ENCODE measurements at places on chromosomes 13 and 19.

- no peak for DNase-seq
Measured at GRCh38 chr13:48131533-48131932, 36.6 kb upstream of the MED4 start.

GRCh38 chr19:55651236-55651635 is 3.2 kb downstream of the CCDC106 start:
- no peak for DNase-seq

- DNase-seq = no peak
Measured at GRCh38 chr13:32041429-32041828, 9.9 kb downstream of the FRY start.

- DNase-seq = no peak
Measured at GRCh38 chr19:11612816-11613511, 15.7 kb downstream of the ZNF627 start.

DNA sequence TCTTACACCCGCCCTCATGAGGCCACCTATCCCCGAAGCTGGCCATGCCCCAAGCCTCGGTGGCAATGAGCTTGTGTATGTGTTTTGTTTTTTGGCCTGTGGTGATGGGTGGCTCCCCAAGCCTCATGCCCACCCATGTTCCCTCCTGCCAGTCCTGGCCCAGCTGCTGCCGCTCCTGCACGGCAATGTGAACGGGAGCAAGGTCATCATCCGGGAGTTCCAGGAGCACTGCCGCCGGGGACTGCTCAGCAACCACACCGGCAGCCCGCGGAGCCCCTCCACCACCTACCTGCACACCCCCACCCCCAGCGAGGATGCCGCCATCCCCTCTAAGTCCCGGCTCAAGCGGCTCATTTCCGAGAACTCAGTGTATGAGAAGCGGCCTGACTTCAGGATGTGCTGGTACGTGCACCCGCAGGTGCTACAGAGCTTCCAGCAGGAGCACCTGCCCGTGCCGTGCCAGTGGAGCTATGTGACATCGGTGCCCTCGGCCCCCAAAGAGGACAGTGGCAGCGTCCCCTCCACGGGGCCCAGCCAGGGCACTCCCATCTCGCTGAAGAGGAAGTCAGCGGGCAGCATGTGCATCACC is 24.6 kb downstream of the UBXN6 start:
- DNase-seq = no peak

DNA sequence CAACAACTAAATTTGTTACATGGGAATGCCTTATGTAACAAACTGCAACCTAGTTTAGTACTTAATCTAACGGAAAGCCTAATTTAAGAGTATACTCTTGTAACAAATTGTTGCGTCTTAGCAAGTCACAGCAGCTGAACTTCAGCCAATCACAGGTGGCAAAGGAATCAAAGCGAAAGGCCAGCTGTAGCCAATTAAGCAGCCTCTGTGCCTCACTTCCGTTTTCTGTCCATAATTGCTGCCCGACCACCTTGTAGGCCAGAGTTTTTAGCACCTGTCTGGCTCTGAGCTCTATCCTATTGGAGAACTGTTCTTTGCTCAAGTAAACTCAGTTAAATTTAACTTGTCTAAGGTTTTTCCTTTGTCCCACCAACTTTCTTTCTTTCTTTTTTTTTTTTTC is 18.1 kb upstream of the HSPH1 start:
- DNase-seq = no peak

GRCh38 chr19:11861301-11861700 is 12.8 kb downstream of the ZNF439 start:
- no peak for DNase-seq

DNA sequence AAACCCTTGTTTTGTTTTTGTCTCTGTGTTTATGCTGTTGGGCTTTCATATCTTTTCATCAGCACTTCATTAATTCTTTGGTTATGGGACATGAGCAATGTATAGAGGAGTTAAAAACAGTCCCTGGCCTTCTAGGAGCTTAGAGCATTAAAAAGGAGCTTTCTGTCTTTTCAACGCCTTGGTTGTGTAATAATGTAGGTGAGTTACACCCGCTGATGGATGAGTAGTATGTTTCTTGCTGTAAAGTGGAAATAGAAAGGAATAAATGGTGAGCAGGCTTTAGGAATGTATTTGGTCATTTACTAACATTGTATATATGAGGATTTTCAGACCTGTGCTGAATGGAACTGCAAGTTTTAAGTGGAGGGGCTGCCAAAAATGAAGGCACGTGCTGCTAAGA is 121.5 kb upstream of the RNF113B start:
- DNase-seq = no peak

DNA sequence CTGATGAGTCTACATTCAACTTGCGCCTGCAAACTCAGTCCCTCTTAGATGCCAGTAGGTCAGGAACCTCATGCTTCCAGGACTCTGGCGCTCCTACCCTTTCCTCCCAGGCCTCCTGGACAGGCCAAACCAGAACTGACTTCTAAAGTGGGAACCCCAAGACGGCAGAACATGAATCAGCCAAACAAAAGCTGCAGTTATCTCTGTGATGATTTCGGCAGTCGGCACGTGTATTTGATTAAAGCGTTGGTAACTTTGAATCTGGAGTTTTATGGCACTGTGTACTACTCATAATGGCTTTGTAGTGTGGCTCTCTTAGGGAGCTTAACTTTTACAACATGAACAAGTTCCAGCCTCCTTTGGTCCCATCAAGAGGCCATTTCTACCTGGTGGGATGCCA is 13.7 kb downstream of the ACTN4 start:
- no peak for DNase-seq

- no peak for DNase-seq
Measured at GRCh38 chr19:40611096-40611495, 9.9 kb downstream of the LTBP4 start.

GRCh38 chr13:61276401-61276800 is 139.2 kb downstream of the PCDH20 start:
- DNase-seq = no peak

GRCh38 chr19:46067691-46068090 is 26.9 kb upstream of the IGFL4 start:
- DNase-seq = no peak

DNA sequence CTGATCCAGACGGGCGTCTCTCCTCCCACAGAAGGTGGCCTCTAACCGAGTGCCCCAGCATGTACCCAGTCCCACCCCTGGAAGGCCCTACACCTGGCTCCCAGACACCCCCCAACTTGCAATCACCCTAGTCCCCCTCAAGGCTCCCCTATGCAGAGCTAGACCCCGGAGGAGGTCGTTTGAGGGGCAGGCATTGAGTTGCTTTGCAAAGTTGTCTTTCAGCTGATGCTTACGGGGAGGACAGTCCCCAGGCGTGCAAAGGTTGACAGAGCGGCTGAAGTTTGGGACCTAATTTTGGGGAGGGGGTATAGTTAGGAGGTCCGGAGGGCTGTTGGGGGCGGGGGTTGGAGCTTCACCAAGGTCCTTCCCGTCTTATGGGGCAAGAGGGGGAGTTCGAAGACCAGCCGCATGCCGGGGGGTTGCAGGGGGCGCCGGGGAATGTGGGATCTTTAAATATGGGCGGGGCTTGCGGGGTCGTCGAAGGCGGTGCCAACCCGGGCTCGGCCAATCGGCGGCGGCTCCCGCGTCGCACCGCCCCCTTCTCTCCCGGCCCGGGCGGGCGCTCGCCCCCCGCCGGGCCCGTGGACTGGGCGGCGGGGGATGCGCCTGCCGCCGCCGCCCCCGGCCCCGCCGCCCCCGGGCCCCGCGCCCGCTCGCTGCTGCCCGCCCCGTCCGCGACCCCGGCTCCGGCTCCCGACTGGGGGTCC is at the start of gene KCNN1:
Gene KCNN1, plus strand, starts transcription at position 558 of the 707 bp plus-strand sequence. CDS start 6,782 bp downstream, outside the sequence.
- DNase-seq = no peak

DNA sequence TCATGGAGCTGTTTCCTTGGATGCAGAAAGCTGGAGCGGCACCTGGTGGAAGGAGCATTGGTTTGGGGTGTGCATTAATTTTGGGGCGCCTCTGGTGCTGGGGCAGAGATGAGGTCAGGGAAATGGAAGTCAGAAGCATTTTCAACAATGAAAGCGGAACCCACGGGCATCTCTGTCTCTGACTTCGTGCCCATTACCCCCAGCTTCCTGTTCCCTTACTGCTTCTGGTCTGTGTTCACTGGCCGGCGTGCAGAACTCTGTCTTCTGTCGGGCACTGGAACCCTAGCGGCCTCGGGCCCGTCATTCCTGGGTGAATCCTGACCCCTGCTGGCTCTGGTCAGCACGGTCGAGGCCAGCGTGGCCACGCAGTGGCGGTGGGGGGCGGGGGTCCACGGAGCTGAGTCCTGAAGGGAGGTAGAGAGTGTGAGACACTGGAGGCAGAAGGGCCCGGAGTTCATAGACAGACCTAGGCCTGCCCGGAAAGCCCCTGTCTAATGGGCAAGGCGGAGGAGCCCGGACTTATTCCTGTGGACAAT is 7.9 kb upstream of the LINGO3 start:
- DNase-seq = peak; percentile 92

DNA sequence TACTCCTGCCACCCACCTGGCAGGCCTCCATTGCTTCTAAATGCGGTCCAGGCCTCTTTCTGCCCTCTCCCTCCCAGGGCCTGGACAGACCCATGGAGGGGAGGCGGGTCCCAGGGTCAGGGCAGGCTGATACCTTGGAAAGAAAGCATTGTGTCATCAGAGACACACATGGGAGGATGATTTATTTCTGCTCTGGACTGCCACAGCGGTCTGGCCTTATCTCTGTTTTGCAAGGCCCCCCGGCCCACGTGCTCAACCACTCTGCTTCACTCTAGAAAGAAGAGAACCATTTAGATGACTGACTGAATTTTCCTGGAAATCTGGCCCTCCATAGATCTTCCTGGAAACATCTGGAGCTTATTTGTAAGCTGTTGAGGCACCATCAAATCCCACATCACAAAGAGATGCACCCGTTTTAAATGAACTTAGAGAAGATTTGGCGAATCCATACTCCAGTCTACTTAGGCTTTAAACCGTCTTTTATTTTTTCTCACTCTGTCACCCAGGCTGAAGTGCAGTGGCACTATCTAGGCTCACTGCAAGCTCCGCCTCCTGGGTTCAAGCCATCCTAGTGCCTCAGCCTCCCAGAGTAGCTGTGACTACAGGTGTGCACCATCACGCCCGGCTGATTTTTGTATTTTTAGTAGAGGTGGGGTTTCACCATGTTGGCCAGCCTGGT is 48.3 kb upstream of the URI1 start:
- no peak for DNase-seq

DNA sequence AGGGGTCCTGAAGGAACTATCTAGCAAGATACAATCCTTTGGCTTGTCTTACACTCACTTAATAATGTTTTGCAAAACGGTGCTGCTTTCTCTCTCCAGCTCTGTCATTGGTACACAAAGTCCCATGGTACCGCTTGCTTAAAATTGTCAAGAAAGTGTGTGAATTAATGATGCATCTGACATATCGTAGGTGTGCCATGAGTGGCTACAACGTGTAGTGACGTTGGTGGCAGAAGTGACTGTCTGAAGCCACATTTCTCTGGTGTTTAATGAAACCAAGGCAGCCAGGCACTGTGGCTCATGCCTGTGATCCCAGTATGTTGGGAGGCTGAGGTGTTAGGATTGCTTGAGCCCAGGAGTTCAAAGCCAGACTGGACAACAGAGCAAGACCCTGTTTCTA is 2.6 kb downstream of the HSH2D start:
- no peak for DNase-seq

DNA sequence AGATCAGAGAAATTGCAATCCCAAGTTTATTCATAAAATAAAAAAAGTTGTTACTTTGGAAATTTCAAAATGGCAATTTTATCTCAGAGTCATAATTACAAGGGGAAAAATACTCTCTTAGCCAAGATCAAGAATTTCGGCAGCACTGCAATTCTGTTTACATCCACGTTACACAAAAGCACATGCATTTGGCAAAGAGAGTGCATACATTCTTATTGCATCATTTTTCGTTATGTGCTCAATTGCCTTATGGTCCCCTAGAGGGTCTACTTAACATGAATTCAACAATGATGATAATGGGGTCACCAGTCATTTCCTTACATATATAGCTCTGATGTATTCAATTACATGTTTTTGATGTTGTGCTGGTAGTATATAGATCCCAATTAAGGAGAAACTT is 498.0 kb downstream of the DIAPH3 start:
- DNase-seq = no peak

Data from mesenteric fat pad (tissue), 1 donor.